ENCODE measurements at places on chromosomes 12 and 14.

DNA sequence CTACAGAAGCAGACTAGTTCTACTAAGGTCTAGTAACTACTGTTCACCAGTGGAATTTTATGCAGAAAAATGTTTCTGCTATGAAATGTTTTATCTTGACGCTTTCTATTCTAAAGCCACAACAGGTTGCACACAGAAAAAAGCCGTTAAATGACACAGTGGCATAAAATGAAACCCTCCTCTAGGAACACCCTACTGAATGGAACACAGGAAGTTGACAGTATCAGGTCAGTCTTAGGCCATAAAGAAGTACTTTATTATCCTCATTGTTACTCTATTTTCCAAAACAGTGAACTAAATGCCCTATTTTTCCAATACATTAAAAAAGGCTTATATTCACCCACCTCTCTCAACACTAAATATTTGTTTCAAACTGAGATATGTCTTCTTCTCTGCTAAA, 21.9 kb downstream of the EPS8 start:
- no peak for DNase-seq

DNA sequence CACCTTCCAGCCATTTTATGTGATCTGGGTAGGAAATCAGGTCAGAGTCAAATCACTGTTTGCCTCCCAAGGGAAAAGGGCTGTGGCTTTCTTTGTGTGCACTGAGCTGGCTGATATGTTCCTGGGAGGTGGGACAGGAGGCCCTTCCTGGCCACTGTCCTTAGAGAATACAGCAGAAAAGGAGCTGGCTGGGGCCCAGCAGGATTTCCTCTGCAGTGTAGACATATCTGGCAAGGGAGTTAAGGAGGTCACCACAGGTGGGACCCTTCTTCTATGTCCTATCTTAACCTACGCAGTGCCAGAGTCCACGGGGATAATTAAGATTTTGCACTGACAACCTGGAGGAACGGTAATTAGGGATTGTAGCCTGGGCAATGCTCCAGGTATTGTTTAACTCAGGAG, 145.3 kb downstream of the NTF3 start:
- DNase-seq = no peak

- DNase-seq = no peak
Measured at GRCh38 chr14:56753396-56753795, 56.9 kb downstream of the OTX2 start.

DNA sequence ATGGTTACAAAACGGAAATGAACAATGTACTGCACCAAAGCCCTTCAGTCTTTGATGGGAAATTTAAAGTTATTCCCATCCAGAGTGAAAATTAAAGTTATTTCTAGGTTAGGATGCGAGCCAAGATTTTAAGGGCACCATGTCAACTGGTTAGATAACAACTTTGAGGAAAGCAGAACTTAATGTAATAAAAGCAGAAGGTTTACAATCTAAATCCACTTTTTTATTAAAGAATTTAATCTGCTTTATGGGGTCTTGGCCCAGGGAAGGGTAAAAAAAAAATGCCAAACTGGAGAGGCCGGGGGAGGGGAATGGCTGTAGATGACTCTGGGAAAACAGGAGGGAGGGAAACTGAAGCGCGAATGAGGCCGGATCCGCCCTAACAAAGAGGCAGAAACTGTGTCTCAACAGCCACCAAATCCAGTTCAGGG, 108.2 kb upstream of the ATF7IP start:
- no peak for DNase-seq

DNA sequence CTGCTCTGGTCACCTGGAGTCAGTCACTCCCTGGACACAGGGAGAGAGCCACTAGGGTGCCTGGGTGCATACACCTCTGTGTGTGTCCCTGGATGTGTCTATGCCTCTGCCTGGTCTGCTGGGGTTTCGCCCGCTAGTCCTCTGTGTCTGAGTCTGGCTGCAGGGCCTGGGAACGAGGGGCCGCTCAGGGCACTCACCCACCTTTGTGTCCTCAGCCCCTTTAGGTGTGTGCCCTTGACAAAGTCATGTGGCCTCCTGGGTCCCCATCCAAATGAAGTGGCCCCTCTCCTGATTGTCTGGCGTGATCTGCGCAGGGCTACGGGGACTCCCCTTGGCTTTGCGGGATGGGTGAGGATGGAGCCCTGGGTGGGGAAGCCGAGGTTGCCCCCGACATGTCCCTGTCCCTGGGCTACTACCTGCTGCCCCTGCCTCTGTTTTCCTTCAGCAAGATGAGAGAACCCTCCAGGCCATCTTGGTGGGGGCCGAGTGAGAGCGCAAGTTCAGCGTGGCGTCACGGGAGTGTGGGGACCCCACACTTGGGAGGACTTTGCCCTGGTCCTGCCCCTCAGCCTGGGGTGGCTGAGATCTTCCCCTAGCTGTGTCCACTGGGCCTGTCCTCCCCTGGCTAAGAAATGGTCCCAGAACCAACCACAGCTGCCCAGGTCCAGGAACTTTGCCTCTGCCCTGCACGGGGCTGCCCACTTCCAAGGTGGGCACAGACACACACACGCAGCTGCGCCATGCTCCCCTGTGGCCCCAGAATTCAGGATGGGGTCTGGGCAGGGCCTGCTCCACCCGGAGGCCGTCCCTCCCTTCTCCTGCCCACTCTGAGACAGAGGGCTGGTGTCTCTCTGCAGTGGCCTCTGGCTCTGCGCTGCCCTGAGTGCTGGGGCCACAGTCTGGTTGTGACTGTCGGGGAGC, 2.7 kb upstream of the AHNAK2 start:
- no peak for DNase-seq
